ENCODE measurements at places on chromosomes 16 and 17. TPM values are rescaled to one million over a fixed set of nuclear protein-coding genes. Genes with fewer than 3 reads are reported as not detected.

- DNase-seq: no peak
Observed at GRCh38 chr17:80925688-80926335, 65.8 kb upstream of the CHMP6 start.

- DNase-seq: no peak
Observed at GRCh38 chr16:52497067-52497816, 49.7 kb downstream of the TOX3 start.

NOG gene
- total RNA-seq: 0.12 TPM

VWA3A gene
- total RNA-seq: 0.25 TPM

EIF4A3 gene
- total RNA-seq: 34.9 TPM

CRHR1 gene
- not detected for total RNA-seq

Data from heart right ventricle (tissue), 16 donors.